ENCODE measurements at places on chromosomes 1 and 21. TPM values are rescaled to one million over a fixed set of nuclear protein-coding genes. Genes with fewer than 3 reads are reported as not detected.
A peak's percentile ranks its signal among the peaks of the same experiment; 100 is the strongest.

- DNase-seq: peak; percentile 50
Observed at GRCh38 chr1:2554621-2555387, 1.4 kb upstream of the TNFRSF14 start.

DNA sequence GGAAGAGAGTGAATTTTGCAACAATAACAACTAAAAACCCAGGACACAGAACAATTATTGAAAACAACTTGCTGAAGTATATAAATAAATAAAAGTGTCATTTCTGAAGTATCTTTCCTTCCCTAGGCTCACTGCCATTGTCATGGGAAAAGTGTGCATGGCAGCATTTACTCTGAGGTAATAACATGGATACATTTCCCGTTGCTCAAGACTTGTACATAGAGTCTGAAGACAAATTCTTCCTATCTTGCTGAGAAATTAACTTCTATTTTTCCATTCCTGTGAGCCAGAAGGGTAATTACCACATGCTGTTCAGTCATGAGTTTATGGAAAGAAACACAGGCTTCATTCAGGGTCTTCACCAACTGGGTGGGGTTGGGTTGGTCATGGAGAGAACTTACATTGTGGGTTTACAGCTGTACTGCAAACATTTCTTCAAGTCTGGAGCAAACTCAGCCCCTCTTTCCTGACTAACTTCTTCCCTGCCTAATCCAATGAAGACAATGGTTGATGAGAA is 32.2 kb downstream of the ST6GALNAC3 start:
- no peak for DNase-seq

DNA sequence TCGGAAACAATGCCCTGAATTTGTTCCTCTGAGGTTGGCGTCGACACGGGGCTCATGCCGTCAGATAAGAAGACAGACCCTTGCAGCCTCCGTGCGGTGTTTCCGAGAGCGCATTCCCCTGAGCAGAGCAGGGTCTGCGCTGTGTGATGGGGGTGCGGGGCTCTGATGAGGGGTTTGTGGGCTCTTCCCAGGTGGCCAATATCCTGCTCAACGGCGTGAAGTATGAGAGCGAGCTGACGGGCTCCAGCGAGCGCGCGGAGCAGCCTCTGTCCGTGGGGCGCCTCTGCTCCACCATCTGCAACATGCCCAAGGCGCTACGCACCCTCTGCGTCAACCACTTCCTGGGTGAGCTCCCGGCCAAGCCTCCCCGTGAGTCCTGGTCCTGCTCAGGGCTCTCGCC is 17.3 kb downstream of the SLC45A1 start:
- no peak for DNase-seq

DNA sequence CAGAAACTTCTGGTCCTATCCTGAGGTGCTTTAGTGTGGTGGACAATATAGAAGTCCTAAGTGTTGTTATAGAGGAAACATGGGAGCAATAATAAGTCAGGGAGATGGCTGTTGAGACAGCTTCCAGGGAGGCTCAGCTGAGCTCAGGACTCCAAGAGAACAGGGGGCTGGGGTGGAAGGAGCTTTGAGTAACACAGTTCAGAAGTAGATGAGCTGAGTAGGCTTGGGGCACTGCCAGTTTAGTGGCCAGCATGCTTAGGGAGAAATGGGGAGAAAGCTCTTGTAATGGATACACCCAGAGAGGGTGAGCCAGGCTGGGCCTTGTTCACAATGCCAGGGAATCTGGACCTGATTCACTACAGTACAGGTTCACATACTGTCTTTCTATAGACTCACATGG is 201.6 kb downstream of the DAB1 start:
- DNase-seq: no peak

DNA sequence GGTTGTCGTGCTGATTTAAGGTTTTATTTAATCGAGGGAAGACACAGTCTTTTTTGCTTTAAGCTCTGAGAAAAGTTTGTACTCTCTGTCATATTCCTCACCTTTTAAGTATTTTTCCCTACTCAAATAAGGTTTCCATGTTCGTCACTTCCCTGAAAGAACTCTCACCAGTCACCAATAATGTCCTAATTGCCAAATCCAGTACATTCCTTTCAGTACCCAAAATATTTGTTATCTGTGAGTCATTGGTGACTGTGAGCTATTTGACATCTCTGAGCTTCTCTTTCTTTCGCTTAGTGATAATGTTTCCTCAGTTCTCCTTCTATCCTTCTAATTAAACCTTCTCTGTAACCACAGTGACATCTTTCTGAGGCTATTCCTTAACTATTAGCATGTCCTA is 874.2 kb upstream of the ADGRL2 start:
- DNase-seq: no peak

DNA sequence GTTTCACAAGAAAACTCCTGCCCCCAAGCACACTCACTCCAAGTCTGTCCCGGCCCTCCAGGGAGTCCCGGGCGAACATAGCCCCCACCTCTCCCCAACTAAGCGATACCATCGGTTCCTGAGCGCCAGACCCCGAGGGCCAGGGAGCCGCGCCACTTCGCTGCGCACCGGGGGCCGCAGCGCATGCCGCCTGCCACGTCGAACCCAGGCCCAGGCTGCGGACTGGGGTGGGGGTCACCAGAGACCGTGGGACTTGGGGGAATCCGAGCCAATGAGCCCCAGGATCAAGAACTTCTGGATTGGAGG is 801 bp downstream of the RSPO1 start:
- DNase-seq: no peak

GRCh38 chr1:244941121-244941520 is 76.8 kb upstream of the HNRNPU start:
- no peak for DNase-seq

- DNase-seq: no peak
Observed at GRCh38 chr21:45630066-45630694, 13.3 kb upstream of the PCBP3 start.

- DNase-seq: no peak
Observed at GRCh38 chr1:62900566-62900965, 116.6 kb downstream of the ATG4C start.

DNA sequence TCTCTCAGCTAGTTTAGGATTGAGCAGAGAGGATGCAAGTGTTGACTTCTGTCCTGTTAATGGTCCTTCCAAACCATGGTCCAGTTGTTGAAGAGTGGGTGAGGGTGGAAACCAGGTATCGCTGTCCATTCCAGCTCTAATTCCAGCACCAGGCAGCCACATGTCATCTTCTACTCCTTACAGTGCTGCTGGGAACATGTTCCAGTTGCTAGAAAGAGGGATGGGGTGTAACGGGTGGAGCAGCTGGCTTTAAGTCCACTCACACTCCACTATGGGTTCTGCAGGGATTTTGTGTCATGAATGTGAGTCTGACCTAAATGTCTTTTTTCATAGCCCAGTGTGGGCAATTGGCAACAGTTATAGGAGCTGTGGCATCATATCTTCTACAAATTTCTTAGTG is 25.2 kb downstream of the NOS1AP start:
- no peak for DNase-seq

- DNase-seq: no peak
Observed at GRCh38 chr21:46021978-46022544, 40.5 kb downstream of the COL6A1 start.

GRCh38 chr1:28899267-28899666 is 15.1 kb upstream of the EPB41 start:
- DNase-seq: no peak

DNA sequence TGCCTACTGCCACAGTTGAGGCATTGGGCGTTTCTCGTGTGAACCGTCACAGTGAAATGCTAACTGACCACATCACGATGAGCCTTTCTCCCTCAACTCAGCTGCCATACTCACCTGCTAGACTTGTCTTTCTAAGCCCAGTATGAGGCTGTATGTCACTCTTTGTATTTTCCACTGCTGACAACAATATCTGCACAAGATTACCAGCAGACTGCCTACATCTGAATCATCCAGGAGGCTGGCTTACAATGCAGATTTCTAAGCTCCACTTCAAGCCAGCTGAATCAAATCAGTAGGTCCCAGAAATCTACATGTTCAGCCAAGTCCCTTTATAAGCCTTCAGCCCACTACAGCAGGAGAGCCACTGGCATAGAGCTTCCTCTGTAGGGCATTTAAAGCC is 355.0 kb upstream of the DUSP10 start:
- DNase-seq: no peak

- no peak for DNase-seq
Observed at GRCh38 chr21:20308586-20309315, 689.5 kb upstream of the NCAM2 start.

GRCh38 chr1:240093120-240093961 is 1.7 kb downstream of the FMN2 start:
- no peak for DNase-seq

DNA sequence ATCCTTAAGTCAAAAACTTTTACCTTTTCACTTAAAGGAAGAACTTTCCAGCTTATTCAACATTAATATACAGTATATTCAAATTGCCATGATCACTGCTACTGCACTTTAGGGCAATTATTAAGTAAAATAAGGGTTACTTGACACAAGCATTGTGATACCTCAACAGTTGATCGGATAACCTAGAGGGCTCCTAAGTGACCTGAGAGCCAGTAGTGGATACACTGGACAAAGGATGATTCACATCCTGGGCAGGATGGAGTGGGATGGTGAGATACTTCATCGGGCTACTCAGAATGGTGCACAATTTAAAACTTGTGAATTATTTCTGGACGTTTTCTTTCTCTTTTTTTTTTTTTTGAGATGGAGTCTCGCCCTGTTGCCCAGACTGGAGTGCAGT is 54.5 kb upstream of the PPM1J start:
- DNase-seq: no peak

DNA sequence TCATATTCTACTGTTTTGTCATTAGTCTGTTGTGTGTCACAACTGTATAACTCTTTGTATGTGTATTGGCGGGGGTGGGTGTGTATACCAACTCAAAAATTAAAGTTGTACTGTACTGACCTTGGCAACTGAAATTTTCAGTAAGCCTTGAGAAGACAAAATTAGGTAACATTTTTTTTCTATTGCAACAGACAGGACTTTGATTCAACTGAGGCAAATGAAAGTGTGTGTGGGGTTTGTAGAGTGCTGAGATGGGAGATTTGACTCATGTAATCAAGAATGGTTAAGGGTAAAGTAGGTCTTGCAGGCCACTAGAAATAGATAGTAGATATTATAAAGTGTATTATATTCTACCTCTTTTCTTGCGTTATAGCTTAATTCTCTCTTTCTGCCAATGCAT is 14.6 kb upstream of the B3GALT2 start:
- DNase-seq: no peak

DNA sequence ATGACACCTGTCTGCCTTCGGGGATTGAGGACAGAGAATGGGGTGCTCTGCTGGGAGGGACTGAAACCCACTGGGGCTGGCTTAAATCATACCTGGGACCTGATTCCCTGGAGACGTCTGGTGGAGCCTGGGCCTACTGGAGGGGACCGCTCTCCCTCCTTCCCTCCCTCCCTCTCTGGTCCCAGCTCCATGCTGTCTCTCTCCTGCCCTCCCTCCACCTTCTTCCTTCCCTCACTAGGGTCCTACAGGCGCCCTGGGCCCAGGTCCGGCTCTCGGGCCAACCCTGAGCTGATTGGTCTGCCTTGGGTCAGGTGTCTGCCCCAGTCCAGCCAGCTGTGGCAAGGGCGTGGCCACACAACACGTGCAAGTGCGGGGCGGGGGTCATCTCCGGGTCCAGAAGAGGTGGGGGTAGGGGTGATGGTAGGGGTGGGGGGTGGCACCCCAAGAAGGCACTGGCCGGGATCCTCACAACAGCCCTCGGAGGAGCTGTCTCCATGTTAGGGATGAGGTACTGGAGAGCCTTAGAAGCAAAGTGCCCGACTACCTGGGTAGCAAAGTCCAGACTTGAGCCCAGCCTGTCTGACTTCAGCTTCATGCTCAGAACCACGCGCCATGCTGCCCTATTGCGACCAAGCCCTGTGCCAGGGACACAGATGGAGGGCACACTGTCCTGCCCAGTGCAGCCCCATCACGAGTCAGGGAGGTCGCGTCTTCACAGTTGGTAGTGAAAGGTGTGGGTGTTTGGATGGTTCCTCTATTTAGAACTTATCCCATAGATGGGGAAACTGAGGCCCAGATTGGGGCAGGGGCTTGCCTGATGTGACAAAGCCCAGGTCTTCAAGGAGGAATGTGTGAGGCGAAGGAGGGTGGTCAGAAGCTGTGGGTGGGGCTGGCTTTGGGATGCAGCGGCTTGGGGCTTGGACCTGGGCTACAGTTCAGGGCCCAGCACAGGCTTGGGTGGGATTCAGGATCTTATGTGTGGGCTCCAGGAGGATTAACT is 574.1 kb downstream of the PTPRU start:
- no peak for DNase-seq

DNA sequence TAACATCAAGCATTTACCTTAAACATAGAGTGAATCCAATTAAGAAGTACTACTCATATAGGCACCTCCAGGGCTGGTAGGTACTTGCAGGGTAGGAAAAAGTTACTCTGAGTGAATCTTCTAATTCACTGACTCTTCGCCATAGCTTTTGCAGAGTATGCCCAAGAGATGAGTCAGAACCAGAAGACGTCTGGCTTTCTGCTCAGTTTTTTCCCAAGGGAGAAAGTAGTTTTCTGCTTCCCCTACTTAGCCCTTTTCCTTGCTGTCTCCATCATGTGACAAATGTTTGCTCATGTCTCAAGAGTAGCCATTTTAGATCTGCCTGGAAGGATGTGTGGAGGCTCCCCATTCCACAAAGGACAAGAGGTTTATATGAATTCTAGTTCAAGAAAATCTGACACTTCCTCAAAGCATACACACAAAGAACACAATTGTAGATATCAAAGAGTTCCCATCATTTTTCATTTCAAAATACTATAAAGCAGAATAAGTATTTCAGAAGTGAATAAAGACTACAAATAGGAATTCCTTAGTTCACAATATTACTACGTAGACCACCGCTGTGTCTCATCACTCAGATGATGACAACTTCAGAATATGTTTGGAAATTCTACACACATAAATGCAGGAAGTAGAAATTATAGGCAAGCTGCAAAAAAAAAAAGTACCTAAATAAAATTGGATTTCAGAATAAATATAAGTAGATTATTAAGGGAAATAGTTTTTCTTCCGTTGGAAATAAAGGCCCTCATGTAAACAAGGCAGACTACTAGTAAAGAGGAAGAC is 98.5 kb downstream of the ASH1L start:
- DNase-seq: no peak

- no peak for DNase-seq
Observed at GRCh38 chr1:223714849-223715603, 2.7 kb downstream of the CAPN2 start.

DNA sequence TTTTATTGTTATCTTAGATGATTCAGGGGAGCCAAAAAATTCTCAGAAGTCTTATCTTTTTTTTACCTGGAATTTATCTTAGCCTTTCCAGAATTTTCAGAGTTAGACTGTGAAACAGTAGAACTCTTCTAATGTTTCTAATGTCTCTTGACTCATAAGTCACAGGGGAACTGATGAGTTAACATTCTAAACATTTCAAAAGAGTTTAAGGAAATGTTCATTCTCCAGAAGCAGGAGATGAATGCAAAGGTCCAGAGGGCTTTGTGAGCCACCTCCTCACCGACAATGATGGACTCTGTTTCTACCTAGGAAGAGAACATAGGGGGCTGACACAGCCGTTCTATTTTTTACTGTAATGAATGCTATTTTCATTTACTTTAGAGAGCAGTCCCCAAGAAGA is 157.5 kb downstream of the BRINP2 start:
- DNase-seq: no peak

GRCh38 chr1:117810553-117810952 is 118.9 kb downstream of the GDAP2 start:
- no peak for DNase-seq

Gene DCDC2B
- not detected for total RNA-seq

Gene RGS13
- not detected for total RNA-seq

Gene ALG14
- 1.5 TPM for total RNA-seq

Gene CAMSAP2
- total RNA-seq: 5.5 TPM

Gene LRRC3
- total RNA-seq: 0.89 TPM

Gene ATP8B2
- total RNA-seq: 109 TPM

Gene CHD5
- 0.93 TPM for total RNA-seq

Gene RORC
- total RNA-seq: 0.16 TPM

Gene THEM5
- not detected for total RNA-seq

Gene REN
- total RNA-seq: not detected

Data from naive thymus-derived CD4-positive, alpha-beta T cell (primary cell).